ENCODE measurements at places on chromosomes 3 and 15. TPM values are rescaled to one million over a fixed set of nuclear protein-coding genes. Genes with fewer than 3 reads are reported as not detected.

- no peak for DNase-seq
These were observed 36.2 kb downstream of the UMPS start for GRCh38 chr3:124766113-124767095.

- no peak for DNase-seq
These were observed 175.4 kb upstream of the NR2E3 start for GRCh38 chr15:71634820-71635560.

GOLGA6D gene
- total RNA-seq: not detected

DNA sequence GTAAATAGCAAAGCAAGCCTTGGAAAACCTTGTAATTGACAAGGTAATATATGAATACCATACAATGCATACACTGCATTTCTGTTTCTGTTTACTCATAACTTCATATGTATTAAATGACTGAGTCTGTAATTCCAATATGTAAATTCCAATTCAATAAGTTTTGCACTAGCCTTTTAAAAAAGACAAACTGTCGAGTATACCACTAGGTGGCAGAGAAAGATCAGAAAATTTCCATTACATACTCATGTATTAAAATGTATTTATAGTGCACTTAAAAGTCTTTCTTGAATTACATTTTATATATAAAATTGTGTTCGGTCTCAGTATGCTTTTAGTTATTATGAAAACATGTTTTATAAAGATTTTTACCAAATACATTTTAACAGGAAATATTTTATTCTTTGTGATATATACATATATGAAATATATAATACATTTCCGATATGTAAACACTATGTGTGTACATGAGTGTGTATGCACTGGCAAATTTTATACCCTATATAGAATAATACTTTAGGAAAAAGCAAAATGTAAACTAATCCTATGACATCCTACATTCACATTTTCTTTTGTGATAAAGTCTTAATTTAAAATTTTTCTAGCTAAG lies 216.8 kb downstream of the VGLL3 start:
- peak; percentile 36 for DNase-seq
